ENCODE measurements at places on chromosomes 6 and 20.
A peak's percentile ranks its signal among the peaks of the same experiment; 100 is the strongest.

DNA sequence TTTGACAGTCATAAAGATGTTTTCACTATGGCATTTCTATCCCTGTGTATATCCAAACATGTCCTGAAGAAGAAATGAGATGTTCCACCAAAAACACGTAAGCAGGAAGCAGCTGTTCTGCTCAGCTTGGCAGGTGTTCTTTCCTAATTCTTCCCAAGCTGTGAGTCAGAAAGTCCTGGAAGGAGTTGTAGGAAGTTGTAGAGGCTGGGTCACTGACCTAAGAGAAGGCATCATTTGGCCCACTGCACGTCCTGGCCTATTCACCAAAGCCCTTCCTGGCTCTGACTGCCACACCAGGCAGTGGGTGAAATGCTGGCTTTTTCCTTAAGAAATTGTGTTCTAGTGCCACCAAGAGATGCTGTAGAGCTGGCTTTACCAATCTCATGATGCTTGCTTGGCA is 40.3 kb downstream of the STX11 start:
- DNase-seq: no peak

DNA sequence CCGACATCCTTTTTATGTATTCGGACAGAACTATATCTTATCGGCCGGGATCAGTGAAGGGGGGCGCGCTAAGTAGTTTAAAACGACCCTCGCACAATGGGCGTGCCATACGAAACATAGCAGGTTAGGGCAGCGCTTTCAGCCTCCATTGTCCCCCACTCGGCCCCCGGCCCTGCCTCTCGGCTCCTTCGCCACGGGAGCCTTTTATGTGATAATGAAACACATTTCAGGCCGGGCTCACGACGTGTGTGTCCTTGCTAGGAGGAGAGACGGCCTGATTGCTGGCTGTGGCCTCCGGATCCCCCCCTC is 5.3 kb downstream of the FOXA2 start:
- DNase-seq: no peak

DNA sequence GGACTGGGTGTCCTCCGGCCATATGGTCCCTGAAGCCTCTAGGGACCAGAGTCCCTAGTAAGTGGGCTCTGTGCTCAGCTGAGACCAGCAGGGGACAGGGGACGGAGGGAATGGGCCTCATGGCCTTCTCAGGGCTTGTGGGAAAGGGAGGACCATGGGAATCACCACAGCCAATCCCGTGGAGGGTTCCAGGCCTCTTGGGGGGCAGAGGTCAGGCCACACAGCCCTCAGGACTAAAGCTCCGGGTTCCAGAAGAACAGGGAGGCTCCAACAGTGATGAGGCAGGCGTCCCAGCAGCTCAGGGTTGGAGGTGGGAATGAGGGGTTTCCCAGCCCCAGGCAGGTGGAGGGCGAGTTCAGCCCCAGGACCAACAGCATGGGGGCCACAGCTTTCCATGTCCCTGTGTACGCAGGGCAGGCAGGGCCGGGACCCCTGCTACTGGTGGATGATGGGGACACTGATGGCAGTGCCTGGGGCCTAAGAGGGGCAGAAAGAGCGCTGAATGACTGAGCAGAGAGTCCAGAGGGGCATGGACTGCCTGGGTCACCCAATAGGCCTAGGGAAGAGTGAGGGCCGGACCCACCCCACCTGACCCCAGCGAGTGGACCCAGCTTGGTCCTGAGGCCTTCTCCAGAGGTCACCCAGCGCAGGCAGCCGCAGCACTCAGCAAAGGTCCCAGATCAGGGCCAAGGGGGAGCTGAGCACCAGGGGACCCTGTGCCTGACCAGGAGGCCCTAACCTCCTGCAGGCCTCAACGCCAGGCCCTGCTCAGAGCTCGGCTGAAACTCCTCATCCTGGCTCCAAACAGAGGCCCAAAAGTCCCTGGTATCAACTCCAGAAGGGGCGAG is 8.8 kb downstream of the MYL9 start:
- no peak for DNase-seq

DNA sequence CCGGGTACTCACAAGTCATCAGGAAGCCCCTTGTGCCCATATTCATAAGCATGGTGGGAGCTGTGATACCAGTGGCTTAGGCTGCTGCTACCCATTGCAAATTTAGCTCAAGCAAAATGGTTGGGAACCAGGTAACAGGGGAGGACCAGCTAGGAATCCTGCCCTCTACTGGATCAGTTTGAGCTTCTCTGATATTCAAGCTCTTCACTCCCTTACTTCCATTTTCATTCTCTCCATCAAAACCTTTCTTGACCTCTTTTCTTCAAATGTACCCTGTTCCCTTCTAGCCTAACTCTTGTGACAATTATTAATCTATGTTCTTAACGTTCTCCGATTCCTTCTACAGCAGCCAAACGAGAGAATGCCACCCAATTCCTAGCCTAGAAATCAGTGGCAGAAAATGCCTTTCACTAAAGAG is 9.7 kb downstream of the NOL7 start:
- DNase-seq: peak; percentile 44

GRCh38 chr6:133743621-133744020 is 145.3 kb upstream of the TCF21 start:
- DNase-seq: no peak

- no peak for DNase-seq
These were observed 21.2 kb upstream of the CCDC167 start for GRCh38 chr6:37520926-37521325.

DNA sequence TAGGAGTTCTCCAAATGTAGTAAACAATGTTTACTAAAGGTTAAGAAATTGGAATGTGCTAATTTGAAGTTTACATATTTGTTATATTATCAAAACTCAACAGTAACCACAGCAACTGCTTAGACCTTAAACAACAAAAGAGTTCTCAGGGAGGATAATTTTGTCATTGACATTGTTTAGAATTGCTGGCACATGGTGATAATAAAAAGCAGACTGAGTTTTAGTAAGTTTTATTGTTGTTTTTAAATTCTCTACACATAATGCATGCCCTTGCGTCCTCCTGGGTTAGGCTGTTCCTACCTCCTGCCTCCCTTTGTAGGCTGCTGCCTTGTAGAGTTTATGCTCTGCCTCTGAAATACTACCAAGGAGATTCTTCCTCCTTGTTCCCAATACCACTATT is 28.7 kb downstream of the LAMA4 start:
- DNase-seq: no peak

DNA sequence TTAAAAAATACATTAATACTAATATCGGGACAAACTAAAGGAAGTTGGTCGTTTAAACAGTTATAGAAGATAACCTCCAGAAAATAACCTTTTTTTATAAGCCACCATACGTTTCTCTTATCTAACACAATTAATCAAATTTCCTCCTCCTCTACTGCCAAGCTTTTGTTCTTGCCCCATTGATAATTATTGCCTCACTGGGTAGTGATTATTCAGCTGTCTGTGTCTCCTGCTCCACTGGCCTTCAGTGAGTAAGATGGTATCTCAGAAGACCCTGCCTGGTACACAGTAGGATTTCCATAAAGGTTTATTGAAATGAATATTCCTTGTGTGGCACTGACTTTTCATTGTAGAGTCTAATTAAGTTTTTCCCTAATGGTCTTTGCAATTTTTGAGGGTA is 165.5 kb upstream of the SCGN start:
- no peak for DNase-seq

GRCh38 chr6:156102129-156102528 is 646.5 kb upstream of the NOX3 start:
- peak; percentile 29 for DNase-seq

- no peak for DNase-seq
These were observed 42.4 kb downstream of the TNFRSF21 start for GRCh38 chr6:47267301-47267700.

- DNase-seq: no peak
These were observed 78.5 kb downstream of the PDE10A start for GRCh38 chr6:165584541-165584940.

GRCh38 chr6:167564416-167565250 is 239.7 kb downstream of the TTLL2 start:
- no peak for DNase-seq

GRCh38 chr20:61924858-61925554 is 140.7 kb downstream of the TAF4 start:
- DNase-seq: no peak

DNA sequence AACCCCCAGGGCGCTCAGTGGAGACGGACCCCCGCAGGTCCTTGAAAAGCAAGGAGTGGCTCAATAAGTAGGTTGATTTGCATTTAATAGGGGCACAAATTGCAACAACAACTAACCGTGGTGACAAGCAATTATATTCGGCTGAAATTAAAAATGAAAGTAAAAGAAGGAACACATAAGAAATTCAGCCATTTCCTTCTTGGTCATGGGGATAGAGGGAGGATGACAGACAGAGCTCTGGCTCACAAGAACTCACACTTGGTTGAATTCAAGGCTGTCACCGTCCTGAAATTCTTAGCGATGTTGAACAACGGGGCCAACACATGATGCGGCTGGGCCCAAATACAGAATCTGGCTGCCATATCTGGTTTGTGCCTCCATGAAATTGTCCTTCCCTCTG is 129.0 kb downstream of the EDN3 start:
- DNase-seq: no peak

DNA sequence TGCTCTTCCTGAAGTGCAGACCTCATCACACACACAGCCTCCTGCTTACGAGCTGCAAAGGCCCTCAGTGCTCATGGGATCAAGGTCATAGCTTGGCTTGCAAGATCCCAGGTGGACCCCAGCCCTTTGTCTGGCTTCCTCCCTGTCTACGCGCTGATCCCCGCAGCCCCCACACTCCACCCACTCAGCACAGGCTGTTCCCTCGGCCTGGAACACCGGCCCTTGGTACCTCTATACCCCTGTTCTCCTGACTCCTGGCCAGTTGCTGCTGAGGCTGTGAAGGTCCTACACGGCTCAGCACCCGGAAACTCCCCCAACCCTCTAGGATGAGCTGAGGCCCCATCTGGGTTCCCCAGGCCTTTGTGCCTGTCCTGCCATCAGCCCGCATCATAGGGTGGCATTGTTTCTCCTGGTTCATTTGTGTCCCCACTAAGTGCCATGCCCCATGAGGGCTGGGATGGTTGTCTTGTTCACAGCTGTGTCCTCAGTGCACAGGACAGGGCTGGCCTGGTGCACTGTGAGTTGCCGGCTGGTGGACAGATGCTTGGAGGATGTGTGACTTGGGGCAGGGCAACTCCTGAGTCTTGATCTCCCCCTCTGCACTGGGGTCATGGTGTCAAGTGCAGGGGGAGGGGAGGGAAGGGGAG is 57.0 kb downstream of the ADNP start:
- DNase-seq: no peak
